ENCODE measurements at places on chromosomes 3 and 15. TPM values are rescaled to one million over a fixed set of nuclear protein-coding genes. Genes with fewer than 3 reads are reported as not detected.
A peak's percentile ranks its signal among the peaks of the same experiment; 100 is the strongest.

Gene CLCN2
- total RNA-seq, result 1.9 TPM

Gene CSNK1G1
- total RNA-seq, result 6.0 TPM

Gene FBLN2
- 69.7 TPM for total RNA-seq

Gene MCF2L2
- total RNA-seq, result 0.51 TPM

GRCh38 chr3:44477312-44478030 is at the start of gene ZNF445:
ZNF445 (minus strand) TSS chr3:44477670; CDS start chr3:44455549, 22,121 bp downstream.
- DNase-seq, result peak; percentile 89

DNA sequence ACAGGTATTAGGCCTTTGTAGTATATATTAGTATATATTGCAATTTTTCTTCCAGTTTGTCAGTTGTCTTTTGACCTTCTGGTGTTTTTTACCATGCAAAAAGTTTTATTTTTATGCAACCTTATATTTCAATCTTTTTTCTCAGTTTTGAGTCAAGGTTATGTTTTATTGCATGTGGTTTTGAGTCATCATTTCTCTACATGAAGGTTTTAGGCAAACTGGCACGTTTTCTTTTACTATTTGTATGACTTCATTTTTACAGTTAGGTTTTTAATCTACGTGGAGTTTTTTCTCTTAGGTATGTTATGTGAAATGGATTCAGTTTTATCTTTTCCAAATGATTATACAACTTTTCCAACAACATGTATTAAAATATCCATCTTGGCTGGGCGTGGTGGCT is 36.8 kb upstream of the TCAIM start:
- no peak for DNase-seq

DNA sequence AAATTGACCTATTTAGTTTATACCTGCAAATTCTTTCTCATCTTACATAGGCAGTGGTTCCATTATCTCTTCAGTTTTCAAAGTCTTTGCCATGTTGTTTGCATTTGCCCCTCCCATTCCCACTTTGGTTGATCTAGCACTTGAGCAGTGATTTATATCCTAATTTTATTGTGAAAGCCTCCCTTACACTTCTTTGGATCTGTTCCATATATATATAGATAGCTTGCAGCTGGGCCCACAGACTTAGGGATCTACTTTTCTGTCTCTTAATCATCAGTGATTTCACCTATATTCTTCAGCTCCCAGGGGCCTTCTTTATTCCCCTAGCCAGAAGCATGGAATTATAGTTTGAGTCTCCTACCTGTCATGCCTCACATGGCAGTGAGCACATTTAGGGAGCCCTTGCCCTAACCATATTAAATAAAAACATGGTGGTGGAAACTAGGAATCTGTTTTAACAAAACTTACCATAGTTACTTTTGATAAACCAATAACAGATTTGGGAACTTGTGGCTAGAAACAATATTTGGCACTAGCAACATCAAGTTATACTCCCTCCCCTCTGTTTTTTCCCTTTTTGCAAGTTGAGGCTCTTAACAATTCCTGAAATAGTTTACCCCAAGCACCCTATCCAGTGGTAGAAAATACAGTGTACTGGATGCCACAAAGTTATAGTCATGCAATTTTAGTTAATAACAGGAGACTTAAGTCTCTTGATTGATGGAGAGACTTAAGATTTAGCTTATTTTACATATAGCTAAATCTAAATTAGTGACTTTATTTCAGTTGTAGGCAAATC is 41.7 kb downstream of the ARIH1 start:
- no peak for DNase-seq
